ENCODE measurements at places on chromosomes 4 and X.

DNA sequence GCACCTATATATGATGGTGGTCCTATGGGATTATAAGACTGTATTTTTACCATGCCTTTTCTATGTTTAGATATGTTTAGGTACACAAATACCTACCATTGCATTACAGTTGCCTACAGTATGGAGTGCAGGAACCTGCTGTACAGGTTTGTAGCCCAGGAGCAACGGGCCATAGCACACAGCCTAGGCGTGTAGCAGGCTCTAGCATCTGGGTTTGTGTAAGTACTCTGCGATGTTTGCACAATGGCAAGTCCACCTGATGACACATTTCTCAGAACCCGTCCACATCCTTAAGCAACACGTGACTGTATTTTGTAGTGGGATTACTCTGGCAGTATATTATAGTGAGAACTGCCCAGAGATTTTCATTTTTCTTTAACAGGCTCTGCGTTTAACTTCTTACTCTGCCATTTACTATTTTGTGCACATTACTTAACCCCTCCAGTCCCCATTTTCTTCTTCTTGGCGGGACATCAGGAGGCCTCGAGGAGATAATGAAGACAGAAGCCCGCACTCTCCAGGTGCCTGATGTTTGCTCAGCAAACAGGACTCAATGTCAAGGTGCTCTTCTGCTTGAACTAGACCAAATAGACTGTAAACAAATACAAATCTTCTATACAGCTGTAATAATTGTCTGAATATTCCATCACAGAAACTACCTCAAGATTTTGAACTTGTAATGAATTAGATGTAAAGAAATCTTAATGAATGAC, 102.0 kb upstream of the PDLIM3 start:
- DNase-seq, result no peak

GRCh38 chrX:149540131-149540620, 636 bp upstream of the EOLA1 start:
- DNase-seq, result peak; percentile 91

GRCh38 chr4:41364876-41365275, 108.1 kb downstream of the UCHL1 start:
- DNase-seq, result no peak

GRCh38 chr4:159946983-159947615, 844.2 kb downstream of the RAPGEF2 start:
- DNase-seq, result no peak

DNA sequence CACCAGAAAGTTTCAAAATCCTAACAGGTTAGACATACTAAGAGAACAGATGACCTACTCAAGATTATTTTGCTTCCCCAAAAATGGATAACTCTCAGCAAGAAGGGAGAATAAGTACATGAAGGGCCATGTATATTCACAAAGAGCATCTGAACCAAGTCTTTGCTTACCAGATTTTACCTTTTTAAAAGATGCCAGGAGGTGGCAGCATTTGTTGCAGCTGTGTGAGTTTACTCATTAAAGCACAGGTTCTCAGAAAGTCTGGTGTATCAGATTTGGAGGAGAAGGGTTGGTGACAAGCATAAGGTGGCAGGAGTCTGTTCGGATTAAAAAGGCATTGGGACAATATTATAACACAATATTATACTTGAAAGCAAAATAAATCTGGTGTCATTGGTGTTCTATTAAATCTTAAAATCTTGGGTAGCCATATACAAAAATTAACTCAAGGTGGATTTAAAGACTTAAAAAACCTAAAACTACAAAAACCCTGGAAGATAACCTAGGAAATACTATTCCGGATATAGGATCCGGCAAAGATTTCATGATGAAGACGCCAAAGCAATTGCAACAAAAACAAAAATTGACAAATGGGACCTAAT, 51.3 kb upstream of the NFKB1 start:
- peak; percentile 31 for DNase-seq

DNA sequence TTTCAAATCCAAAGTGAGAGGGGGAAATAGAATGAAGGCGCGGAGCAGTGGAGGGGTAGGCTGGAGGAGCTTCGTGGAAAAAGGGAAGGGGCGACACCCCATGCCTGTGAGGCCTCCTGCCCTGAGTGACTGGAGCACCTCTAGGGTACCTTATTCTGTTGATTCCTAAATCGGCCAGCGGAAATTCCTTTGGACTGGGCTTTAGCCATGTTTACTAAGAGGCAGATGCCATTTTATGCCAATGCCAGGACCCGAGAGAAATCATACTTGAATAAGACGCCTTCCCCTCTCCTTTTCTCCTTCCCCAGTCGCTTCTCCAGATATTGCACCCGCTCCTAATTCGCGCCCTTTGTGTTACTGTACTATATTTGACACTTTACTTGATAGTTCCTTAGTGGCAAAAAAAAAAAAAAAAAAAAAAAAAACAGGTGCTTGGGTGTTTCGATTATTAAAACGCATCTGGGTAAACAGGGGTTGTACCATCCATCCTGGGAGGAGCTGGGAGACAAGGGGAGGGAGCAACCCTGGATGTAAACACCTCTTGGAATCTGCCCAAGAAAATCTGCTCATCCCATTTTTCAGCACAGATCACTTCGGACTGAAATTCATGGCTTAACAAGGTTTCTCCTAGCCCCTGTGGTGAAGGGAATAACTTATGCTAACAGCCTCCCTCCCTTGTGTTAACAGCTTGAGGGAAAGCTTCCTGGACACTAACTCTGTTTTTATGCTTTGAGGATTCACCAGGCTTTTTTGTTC, 1.5 kb downstream of the BMP3 start:
- no peak for DNase-seq

DNA sequence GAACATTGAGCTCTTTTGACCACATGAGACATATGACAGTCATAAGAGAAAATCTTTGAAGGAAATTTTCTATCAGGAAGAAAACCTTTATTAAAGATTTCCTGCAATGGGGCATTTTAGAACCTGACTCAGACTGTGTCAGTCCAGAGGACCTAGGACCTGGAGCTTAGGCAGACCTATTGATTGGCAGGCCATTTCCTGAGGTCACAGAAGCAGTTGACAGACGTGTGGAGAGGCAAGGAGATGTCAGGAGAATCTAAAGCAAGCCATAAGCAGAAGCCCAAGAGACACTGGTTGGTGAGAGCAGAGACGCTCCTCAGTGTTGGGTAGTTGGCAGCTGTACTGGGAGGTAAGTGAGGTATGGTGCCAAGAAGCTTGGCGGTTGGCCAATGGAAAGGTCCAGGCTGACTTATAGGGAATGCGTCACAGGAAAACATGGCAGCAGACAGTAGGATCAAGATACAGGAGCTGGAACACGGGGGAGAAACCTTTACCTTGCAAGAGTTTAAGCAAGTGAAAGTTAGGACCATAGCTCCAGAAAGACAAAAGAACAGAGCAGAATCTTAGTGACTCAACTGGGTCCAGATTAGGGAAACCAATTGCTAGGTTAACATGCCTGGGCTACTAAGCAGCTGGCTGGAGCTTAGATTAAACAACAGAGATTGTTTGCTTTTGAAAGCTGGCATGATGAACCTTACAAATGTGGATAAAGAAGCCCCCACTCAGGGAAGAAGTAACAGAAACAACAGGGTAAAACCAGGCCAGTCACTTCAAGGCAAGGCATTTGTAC, 18.6 kb downstream of the PALLD start:
- no peak for DNase-seq

GRCh38 chr4:68410149-68410548, 37.1 kb upstream of the TMPRSS11E start:
- no peak for DNase-seq

- DNase-seq, result no peak
These were observed 174.5 kb upstream of the SMIM31 start for GRCh38 chr4:164579270-164579942.

- DNase-seq, result no peak
These were observed 1240.7 kb downstream of the C4orf33 start for GRCh38 chr4:130336585-130337217.

- no peak for DNase-seq
These were observed 881.8 kb upstream of the GRID2 start for GRCh38 chr4:91422011-91422410.

GRCh38 chrX:16882169-16882568, 12.0 kb upstream of the RBBP7 start:
- DNase-seq, result no peak

DNA sequence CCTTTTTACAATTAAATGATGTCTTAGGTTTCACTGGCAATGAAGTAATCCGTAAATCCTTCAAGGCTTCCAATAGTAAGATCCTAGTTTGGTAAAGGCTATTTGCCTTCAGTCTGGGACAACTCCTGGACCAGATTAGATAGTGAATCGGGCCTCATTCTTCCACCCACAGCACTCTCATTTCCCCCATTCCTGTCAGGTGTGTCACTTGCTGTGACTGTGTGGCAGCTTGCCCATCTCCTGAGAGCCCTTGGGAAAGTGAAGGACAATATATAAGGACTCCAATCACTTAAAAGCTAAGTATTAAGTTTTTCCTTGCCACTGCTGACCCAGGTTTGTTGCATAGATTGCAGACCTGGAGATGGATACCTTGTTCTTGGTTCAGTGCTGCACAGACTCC, 3.3 kb upstream of the GASK1B start:
- DNase-seq, result no peak

- no peak for DNase-seq
These were observed 17.0 kb downstream of the NELFA start for GRCh38 chr4:1991596-1992434.

- DNase-seq, result no peak
These were observed 185.8 kb downstream of the RNF150 start for GRCh38 chr4:140947506-140947905.

DNA sequence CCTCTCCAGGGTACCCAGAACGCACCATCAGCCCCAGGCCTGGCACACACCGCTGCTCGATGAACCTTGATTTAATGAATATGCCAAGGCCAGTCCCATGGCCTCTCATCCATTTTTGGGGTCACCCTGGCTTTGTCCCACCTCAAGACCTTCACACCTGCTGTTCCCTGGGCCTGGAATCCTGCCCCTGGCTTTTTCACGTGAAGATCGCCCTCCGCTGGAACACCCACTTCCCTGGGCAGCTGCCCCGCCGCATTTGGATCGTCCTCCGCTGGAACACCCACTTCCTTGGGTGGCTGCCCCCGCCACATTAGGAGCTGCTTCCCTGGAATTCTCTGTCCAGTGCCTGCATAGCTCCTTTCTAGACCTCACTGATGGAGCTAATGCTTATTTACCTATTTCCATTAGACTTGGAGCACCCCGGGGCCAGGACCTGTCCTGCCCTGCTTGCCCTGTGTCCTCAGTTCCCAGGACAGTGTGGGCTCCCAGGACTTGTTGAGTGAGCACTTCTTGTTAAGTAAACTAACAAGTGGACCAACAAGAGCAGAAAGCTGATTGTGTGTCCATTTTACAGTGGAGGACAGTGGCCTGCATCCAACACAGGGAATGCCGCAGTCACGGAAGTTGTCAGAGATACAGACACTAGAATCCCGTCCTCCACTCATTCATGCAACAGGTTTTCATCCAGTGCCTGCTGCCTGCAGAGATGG, 12.5 kb downstream of the BLOC1S4 start:
- no peak for DNase-seq

DNA sequence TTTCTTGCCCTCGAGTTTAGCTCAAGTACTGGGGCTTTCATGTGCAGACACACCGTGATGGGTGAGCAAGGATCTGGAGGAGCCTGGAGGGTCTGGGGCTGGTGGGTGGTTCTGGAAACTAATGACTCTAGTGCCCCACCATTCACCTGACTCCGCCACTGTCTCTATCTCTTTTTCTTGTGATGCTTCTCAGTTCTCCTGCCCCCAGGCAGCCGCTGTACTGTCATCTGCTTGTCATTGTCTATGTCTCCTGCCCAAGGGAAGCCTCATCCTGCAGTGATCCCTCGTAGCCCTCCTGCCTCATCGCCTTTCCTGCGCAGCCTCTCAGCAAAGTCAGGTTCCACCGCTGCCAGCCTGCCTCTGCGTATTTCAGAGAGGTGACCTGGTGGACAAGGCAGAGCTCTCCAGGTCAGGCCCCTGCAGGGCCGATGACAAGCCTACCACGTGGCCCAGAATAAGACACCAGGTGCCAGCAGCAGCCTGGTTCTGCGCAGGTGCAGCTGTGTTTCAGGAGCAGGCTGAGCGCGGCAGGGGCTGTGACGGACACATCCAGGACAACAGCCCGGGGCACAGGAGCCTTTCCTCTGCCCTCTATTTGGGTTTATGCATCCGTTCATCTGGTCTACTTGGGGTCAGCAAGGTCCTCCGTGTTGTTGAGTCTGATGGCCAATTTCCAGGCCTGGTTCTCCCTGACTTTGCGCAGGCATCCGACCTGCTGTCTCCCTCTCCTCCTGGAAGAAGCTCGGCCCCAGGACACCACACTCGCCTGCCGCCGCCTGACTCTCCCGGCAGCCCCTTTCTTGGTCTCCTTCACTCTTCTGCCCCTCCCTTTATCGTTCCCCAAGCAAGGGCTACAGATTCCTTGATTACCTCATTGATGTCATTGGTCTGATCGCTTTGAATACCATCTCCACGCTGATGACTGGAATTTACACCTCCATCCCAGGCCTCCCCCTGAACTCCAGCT, 30.9 kb upstream of the CDKN2AIP start:
- no peak for DNase-seq

- DNase-seq, result no peak
These were observed 306.9 kb upstream of the FGF13 start for GRCh38 chrX:139018436-139018835.

GRCh38 chr4:158861281-158861680, 92.5 kb downstream of the FNIP2 start:
- DNase-seq, result no peak

GRCh38 chr4:165872461-165873297, at the start of gene TLL1:
Gene TLL1, plus strand, starts transcription at chr4:165873237. Its CDS starts 668 bp downstream, at chr4:165873905.
- DNase-seq, result no peak

DNA sequence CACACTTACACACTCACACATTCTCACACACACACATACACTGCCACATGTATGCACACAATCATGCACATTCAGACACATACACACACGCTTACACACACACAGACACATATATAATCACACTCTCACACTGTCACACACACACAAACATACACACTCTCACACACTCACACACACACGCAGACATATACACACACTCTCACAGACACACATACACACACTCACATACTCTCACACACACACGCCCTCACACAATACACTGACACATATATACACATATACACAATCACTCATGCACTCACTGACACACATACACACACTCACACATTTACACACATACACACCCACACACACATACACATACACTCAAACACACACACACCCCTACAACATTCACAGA, 435.3 kb upstream of the FRG1 start:
- DNase-seq, result no peak

DNA sequence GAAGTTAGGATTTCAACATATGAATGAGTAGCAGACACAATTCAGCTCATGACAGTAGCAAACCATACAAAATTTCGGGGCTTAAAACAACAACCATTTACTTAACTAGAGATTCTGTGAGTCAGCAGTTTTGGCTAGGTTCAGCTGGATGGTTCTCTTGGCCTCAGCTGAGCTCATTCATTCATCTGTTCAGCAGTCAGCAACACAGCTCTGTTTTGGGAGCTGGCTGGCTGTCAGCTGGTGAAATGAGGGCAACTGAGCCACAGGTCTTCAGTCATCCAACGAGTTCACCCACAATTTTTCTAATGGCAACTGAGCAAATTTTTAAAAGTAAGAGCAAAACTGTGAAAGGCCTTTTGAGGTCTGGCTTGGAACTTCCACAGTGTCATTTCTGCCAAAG, 2005.1 kb upstream of the AGA start:
- no peak for DNase-seq

GRCh38 chr4:165874072-165874790, 1.2 kb downstream of the TLL1 start:
- DNase-seq, result no peak

GRCh38 chrX:10622197-10622596, 1.8 kb upstream of the MID1 start:
- DNase-seq, result no peak
